ENCODE measurements at places on chromosomes 13 and 19.

DNA sequence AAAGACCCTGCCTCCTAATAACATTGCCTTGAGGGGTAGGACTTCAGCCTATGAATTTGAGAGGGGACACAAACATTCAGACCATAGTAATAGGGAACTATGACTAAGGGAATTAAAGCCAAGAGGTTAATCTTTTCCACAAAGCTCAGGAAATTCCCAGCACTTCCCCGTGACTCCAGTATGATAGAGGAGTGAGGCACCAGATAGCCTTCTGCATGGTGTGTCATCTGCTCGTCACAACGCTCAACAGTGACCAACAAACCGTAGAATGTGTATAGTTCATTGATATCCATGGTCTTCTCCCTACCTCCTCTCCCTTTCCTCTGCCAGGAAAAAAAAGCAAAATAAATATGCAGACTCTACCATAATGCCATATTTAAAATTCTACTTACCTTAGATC lies 64.4 kb downstream of the B3GLCT start:
- DNase-seq = no peak

GRCh38 chr19:36772311-36773222 lies at the start of gene ZNF850:
Gene ZNF850 (minus strand): TSS chr19:36772807. CDS start chr19:36762606, 10,201 bp downstream.
- DNase-seq = peak; percentile 95

- DNase-seq = no peak
These were observed 155.5 kb downstream of the TNFSF13B start for GRCh38 chr13:108425056-108425455.

- peak; percentile 81 for DNase-seq
These were observed 221.2 kb upstream of the SOX1 start for GRCh38 chr13:111845621-111846351.

DNA sequence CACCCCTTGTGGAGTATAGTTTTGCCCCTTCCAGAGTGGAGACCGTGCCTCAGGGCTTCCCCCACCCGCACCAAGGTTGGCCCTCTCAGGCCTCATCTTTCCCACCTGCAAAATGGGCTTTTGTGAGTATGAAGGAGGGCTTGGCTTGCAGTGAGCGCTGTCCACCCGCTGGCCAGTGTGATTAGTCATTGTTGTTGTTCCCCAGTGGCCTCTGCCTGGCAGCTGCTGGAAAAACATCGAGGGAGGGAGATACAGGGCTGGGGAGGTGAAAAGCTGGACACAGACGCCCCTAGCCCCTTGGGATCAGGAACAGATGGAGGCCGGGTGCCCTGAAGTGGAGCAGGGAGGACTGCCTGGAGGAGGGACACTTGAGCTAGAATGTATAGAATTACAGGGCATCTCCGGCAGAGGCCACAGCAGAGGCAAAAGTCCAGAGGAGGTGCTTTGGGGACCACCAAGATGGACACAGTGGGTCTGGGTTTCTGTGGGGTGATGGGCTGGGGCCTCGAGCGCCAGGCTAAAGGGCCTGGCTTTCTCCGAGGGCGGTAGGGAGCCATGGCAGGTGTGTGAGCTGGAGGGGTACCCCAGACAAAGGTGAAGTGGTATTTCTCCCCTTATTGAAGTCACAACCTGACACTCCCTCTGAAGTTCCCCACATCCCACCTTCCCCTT lies 3.9 kb upstream of the IL12RB1 start:
- DNase-seq = peak; percentile 49

DNA sequence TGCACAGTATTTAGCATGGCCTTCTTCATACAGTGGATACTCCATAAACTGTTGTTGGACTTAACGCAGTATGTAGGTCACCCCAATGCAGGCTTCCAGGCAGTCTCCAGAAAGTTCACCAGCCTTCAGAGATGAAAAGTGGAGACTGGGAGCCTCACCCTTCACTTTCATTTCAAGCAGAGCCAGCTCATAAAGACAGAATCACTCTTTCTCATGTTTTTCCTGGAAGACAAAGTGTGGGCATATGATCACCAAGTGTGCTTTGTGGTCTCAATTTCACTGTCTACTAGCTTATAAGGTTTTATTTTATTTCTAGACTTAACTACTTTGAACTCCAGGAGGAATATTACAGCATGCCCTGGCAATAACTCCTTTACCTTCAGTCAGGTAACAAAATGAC lies 26.3 kb upstream of the TNFSF11 start:
- no peak for DNase-seq

- DNase-seq = no peak
These were observed 82.0 kb downstream of the PCDH9 start for GRCh38 chr13:67148161-67148571.

- no peak for DNase-seq
These were observed 22.2 kb downstream of the SMARCA4 start for GRCh38 chr19:10983026-10983425.

DNA sequence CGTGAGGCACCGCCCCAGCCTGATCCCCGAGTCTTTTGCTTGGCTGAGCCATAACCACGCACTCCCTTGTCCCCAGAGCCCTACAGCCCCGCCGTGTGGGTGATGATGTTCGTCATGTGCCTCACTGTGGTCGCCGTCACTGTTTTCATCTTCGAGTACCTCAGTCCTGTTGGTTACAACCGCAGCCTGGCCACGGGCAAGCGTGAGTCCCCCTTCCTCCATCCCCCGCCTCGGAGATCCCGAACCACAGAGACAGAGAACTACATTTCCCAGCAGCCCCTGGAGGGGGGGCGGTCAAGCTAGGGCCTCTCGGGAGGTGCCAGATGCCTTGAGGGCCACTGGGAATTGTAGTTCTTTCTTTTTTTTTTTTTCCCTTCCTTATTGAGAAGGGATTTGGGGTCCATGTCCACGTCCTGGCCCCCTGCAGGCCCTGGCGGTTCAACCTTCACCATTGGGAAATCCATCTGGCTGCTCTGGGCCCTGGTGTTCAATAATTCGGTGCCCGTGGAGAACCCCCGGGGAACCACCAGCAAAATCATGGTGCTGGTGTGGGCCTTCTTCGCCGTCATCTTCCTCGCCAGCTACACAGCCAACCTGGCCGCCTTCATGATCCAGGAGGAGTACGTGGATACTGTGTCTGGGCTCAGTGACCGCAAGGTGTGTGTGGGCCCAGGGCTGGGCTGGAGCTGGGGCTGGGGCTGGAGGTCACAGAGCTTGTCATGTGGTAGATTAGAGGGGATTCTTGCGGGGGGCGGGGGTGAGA lies 25.9 kb downstream of the GRIN2D start:
- DNase-seq = peak; percentile 67

DNA sequence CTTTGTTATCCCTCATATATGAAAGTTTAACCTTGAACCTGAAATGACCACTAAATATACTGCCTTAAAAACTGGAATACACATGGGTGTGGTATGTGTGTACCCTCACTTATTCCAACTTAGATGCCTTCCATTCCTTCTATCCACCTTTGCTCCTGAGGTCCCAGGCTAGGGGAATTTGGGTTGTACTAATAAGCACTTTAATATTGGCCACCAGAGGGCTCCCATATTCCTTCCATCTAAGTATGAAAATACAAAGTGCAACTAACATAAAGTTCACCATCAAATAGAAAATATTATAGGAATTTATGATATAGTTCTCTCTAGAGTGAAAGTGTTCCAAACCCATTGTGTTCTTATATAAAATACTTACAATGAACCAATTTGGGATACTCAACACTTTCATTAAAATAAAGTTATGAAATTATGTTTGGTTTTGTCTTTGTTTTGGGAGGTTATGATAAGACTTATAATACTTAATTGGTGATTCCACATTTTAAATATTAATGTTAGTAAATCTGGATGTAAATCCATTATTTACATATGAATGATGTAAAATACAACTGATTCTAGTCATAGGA lies 62.3 kb downstream of the ITGBL1 start:
- no peak for DNase-seq

- no peak for DNase-seq
These were observed 129.0 kb upstream of the SPRY2 start for GRCh38 chr13:80469853-80470381.

DNA sequence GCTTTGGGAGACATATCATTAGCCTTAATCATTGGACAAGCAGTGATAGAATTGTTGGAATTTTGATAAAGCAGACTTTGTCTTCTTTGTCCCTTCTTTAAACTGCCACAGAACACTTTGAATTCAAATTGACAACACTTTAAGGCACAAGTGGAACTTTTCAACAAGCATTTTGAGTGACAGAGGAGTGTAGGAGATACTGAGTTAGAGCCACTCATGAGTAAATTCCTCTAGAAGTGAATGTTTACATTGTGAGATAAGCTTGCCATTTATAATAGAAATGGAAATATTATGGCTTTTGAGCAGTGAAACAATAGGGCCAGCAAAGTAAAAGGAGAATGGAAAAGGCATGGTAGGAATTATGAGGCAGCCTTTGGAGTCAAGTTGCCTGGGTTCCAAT lies 515.8 kb downstream of the SLITRK6 start:
- DNase-seq = no peak

DNA sequence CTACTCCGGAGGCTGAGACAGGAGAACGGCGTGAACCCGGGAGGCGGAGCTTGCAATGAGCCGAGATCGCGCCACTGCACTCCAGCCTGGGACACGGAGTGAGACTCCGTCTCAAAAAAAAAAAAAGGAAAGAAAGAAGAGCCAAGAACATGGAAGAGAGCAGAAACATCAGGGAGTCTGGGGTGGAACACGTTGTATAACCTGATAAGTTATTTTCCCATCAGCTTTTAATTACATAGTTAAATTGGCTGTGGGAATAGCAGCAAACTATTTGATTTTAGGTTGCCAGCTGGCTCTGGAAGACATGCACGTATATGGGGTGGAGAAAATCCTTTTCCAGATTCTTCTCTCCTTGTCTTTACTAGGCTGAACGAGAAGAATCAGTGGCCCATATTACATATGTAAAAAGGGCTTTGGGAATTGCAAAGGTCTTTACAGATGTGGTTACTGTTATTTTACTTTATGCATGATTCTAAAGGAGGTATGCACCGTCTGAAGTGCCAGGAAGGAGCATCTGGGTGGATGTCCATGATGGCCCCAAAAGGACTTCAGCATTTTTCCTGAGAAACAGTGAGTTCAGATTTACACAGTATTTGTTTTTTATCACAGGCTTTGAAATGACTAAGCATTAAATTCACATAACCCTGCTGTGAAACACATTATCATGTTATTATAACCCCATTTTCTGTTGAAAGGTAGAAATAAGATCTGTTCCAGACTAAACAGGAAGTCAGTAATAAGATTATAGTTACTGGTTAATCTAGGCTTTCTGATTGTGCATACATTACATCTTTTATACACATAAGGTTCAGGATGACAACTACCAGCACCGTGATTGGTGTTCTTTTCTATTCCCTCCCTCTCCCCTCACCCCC lies 4.6 kb upstream of the NAA16 start:
- DNase-seq = no peak

DNA sequence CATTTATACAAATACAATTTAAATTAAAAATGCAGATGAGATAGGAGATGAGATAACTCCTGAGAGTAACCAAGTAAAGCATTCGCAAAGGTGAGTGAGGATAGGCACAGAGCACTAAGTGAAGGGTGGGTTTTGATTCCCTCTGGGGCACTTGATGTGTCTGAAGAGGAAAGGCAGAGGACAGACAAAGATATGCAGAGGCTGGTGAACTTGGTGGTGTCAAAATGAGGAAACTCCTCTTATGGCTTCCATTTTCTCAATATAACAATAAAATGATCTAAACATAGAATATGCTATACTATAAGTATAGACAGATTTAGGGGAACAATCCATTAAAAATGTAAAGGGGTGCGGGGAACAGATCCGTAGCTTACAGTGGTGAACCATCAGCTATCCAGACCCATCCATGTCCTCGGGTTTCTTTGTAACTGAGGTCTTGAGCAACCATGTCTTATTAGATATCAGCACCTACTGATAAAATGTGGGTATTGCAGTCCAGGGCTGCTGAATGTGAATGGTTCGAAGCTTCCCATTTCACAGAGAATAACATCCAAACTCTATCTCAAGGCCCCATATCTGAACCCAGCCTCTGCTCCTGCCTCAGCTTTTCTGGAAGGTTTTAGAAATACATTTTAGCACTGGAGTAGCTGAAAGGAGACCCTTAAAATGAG lies 73.9 kb upstream of the SLC10A2 start:
- no peak for DNase-seq

DNA sequence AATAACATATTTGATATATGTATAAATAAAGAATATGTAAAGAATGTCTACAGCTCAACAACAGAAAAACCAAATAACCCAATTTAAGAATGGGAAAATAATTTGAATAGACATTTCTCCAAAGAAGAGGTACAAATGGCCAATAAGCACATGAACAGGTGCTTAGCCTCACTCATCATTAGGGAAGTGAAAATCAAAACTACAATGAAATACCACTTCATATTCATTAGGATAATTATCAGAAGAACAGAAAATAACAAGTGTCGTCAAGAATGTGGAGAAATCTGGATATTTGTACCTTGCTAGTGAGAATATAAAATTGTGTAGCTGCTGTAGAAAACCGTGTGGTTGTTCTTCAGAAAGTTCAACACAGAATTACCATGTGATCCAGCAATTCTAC lies 8.4 kb upstream of the SUPT20H start:
- DNase-seq = no peak

DNA sequence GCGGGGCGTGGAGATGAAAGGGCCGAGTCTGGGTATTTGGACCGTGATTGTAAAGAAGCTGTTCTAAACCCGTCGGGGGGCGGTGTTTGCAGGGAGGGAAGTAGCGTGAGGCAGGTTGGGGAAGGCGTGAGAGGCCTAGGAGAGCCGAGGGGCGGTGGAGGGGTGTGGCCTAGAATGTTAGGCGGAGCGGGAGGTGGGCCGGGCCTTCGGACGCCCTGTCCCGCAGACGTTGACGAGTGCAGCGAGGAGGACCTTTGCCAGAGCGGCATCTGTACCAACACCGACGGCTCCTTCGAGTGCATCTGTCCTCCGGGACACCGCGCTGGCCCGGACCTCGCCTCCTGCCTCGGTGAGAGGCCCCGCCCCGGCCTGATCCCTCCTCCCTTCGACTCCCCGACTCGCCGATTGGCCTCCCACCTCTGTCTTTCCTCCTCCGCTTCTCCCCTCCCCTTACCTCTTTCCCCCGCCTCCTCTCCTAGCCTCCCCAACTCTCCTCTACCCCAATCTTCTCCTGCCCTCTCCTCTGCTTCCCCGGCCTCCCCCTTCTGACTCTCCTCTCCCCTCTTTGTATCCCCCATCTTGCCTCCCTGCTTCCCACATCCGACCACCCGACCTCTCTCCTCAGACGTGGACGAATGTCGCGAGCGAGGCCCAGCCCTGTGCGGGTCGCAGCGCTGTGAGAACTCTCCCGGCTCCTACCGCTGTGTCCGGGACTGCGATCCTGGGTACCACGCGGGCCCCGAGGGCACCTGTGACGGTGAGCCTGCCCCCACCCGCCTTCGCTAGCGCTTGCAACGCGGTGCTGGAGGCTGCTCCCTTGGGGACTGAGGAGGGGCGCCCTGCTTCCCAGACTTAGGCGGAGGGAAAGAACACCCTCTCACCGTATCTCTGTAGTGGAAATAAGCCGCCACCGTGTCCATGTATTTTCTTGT lies 12.8 kb downstream of the LTBP4 start:
- DNase-seq = peak; percentile 23

Data from head of caudate nucleus (tissue), 42 donors.